NCI-H1048 (cell line): ENCODE measurements at places on chromosomes 11 and 22.

DNA sequence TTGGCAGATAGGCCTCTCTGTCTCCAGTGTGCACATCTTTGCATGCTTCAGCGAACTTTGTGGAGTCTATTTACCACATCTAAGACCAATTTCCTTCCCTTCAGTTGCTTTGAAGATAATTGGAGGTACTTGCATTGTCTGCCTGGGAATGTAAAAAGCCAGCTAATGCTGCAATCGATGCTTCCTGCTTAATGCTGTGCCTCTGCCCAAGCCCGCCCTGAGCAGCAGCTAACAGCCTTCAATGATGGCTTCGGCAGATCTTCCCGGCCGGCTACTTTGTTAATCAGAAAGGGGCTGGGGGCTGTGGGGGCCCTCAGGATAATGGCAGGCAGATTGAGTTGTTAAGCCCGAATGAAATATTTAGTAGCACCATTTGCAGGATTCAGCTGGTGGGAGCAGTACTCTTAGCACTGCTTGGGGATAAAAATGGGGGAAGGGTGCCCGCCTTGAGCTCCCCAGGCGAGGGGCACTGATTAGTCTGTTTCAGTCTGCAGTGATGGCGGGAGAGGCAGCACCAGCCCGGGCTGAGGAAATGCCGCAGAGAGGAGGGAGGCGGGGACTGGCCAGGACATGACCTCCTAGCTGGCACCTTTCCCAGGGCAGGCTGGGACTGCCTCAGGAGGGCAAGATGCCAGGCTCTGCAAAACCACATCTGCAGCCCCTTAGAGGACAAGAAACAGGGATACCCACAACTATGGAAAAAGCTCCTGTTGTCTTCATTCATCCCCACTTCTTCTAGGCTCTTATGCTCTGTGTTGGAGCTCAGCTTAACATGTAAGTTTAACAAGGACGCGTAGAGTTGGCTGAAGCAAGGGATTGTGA is 460.0 kb downstream of the BUD13 start:
- DNase-seq = no peak

DNA sequence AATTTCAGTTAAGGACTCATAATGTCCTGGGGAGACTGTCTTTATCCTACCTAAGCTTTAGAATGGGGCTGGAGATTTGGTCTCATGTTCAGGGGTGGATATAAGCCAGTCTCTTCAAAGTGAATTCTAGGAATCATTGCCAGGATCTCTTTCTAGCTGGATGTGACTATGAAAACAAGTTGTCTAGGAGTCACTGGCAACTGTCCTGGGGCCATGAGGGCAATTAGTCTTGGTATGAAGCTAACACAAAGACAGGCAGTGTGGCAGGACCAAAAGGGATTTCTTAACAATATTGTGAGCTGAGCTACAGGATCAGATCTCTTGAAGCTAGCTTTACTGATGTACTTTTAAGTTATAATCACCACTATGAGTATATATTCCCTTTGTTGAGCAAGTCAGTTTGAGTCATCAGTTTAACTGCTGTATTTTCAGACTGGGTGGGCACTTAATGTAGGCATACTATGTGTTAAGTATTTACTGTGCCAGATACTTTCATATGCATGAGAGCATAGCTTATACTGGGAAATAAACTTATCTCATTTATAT is 390.0 kb upstream of the CCDC90B start:
- no peak for DNase-seq

DNA sequence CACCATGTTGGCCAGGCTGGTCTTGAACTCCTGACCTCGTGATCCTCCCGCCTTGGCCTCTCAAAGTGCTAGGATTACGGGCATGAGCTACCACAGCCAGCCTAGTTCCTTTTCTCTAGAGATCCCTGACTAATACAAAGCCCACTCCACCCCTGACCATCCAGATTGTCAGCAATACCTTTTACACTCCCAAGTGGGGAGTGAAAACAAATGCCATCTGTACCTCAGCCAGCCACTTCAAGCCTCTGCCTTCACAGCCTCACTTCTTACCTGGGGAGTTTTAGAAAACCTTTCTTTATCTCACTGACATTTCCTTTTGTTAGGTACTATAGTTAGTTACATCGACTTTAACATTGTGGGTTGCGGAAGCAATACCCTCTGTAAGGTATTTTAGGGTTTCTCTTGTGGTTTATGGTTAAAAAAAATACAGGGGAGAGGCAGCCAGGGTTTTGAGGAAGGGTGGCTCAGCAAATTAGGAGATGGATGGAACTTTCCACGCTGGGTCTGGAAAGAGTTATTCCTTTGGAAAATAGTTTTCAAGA is 8.9 kb downstream of the TOM1 start:
- no peak for DNase-seq

DNA sequence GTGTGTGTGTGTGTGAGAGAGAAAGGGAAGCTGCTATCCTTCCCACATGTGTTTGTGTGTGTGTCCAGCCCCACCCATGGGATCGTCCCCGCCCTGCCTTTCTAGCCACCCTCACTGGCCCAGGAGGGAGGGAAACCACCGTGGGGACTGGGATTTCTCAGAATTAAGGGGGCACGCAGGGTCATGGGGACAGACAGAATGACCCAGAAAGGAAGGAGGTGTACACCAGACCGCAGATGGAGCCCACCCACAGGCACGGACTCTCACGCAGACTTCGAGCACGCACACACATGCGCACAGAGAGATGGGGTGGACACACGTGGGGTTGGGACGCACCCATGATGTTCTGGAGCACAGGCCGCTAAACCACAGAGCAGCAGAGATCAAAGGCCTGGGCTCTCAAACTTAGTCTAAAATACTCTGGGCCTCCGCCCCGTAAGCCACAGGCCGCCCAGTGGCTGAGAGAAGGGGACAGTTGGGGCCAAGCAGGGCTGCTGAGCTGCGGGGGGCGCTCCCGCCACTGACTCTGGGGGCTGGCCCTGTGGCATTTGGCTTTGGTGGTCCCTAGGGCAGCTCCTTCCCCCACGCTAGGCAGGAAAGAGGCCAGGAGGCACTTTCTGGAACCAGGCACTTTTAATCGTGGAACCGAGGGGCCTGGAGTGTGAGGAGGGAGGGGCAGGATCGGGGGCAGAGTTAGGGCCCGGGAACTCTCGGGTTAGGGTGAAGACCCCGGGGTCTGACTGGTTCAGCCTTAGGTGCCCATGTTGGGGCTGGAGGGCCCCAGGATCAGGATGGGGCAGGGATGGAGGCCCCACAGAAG is 1.5 kb downstream of the IFITM5 start:
- DNase-seq = no peak

GRCh38 chr22:50342651-50343540 is at the start of gene PPP6R2:
TSS of gene PPP6R2 (plus strand) at chr22:50343327. CDS start at chr22:50393909, 50,582 bp downstream.
- DNase-seq = peak; percentile 41

DNA sequence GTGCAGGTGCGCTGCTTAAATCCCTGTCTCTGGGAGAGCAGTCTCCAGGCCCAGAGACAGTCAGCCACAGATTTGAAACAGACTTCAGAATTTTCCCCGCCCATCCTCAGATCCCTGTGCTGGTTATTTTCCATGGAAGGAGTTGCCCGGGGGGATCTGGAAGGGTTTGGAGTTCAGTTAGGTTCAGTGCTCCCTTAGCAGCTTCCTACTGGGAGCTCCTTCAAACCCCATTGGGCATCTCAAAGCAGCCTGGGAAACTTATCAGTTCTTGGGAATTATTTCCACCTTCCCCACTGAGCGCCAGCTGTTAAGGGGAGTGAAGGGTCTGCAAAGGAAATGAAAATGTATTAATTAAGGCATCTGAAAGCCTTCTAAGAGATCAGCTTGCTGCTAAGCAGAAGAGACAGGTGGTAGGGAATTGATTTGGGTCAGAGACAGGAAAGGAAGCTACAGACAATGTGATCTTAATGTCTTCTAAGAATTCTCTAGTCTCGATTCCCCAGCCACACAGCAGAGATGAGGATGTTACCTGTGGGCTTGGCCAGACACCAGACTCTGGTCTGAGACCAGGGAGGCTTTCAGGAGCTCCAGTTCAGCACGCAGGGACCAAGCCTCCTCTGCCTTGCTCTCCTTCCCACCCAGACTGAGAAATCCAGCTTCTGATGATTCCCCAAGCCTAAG is 106.2 kb upstream of the TBCEL start:
- no peak for DNase-seq

- no peak for DNase-seq
Observed at GRCh38 chr22:42905702-42906183, 48.7 kb upstream of the ARFGAP3 start.

DNA sequence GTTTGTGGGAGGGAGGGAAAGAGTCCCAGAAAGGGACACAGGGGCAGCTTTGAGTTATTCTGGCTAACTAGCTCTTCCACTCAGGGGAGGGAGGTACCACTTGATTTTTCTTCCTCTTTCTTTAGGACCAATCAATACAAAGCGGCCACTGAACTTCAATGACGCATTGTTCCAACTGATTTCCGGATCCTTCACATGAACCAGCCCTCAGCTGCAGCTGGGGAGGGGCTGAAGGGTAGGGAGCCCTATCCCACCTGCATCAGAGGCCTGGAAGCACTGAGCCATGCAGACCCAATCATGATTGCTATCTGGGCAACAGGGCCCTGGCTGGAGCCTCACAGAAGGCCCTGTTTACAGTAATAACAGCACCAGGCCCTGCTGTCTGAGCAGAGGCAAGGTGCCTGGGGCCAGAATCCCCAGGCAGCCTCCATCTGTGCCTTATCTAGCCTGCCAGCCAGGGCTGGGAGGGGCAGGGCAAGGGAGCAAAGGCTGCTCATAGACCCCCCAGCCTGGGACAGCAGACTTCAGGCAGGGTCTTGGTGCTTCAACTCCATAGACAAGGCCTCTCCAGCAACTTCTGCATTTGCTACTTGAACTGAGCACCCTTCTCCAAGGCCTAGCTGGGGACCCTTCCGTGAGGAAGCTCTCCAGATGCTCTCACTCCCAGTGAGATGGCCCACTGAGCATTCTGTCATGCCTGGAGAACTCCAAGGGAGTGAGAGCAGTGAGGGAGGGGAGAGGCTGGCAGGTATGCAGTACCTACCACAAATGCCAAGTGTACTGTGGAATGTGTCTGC is 22.5 kb downstream of the CLPB start:
- DNase-seq = no peak

DNA sequence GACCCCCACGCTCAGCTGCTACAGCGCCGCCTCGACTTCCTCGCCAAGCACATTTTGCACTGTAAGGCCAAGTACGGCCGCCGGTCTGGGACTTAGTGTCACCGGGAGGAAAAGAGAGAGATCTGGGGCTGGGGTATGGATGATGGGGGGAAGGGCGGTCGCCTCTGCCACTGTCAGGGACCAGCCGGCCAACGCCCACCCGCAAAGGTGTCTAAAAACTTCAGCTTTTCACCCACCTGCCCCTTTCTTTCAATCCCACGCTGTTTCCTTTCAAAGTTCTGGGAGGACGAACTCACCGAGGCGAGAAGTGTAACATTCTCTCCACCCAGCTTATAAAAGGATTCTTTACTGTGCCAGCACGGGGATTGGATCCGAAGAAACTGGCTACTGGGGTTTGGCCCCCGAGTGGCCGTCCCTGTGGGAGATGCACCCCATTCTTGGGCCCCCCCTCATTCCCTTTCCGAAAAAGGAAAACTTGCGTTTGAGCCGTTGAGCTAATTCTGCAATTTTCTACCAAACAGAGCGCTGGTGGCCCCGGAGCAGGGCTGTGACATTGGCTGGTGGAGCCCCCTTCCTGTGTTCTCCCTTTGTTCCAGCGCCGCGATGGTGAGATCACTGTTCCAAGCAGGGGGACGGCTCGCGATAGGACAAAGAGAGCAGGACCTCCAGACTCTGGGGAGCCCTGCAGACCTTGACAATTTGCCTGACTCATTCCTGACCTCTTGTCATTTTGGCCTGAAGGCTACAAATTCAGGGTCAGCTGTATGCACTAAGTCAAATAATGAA is 1.8 kb downstream of the FJX1 start:
- DNase-seq = no peak

DNA sequence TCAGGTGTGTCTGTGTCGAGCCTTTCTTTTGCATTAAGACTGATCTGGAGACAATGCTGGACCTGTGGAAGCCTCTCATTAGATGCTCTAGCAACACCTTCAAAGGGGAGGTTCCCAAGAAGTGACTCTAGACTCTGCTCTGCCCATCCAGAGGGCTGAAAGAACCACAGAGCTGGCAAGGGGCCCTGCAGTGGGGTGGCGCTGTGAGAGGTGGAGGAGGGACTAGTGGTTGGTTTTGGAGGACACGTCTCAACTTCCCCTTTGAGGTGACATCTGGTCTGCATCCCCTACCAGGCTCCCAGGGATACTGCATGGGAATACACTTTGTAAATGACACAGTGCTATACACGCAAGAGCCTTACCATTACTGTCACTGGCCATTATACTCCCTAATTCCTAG is 34.2 kb upstream of the SYT13 start:
- no peak for DNase-seq

DNA sequence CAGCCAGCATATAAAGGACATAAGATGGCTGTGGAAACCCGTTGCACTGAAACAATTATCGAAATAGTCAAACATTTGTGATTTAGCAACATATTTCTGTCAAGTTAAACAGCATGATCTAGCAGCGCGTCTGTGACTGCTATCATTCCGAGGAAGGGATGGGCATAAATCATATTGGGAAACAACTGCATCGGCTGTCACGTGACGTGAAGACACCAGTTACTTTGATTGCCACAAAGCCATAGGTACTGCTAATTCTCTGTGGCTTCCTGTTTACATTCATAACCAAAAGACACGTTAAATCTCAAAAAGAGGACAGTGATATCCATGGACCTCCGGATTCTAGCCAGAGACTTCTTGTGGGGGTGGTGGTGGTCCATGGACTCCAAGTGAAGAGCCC is 87.8 kb downstream of the CACNA1I start:
- no peak for DNase-seq

DNA sequence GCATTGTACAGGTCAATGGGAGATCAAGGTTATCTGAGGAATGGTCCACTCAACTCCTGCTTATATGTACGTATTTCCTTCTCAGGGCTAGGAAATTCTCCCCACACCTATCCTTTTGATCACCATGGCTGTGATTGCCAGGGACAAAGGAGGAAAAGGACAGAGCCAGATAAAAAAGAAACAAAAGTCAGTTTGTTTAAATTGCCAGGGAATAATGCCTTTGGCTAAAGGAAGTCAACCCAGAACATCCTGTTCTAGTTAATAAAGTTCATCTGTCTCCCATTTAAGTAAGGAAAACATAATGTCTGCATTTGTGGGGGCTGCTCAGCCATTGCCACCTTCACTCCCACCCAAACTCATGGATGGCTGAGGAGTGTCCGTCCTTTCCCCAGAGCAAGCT is 124.7 kb downstream of the ME3 start:
- DNase-seq = no peak

- no peak for DNase-seq
Observed at GRCh38 chr22:43820651-43821305, 8.7 kb upstream of the EFCAB6 start.

- DNase-seq = no peak
Observed at GRCh38 chr22:37842015-37842793, 1.9 kb downstream of the ANKRD54 start.

DNA sequence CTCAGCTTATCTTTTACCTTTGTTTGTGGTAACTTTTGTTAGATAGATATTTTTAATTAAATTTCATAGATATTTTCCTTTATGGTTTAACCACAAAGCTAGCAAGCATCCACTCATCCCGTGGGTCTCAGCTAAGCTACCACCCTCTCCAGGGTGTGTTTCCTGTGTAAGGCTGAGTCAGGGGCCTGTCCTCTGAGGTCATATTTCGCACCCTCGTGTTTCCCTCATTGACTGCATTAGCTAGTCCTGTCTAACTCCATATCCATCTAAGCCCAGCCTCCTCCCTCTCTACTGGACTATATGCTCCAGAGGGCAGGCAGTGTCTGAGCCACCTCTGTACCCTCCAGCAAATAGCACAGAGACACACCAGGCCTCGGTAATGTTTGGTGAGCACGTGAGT is 16.7 kb downstream of the XRRA1 start:
- DNase-seq = no peak

GRCh38 chr11:7509966-7510365 is 3.8 kb upstream of the PPFIBP2 start:
- DNase-seq = no peak
